Stimulated activated CD8-positive, alpha-beta memory T cell treated with anti-CD3 and anti-CD28 coated beads, Interleukin-2, amount 100 ng/mL, for 1 hour (primary cell): ENCODE measurements at places on chromosomes 12 and 14.

DNA sequence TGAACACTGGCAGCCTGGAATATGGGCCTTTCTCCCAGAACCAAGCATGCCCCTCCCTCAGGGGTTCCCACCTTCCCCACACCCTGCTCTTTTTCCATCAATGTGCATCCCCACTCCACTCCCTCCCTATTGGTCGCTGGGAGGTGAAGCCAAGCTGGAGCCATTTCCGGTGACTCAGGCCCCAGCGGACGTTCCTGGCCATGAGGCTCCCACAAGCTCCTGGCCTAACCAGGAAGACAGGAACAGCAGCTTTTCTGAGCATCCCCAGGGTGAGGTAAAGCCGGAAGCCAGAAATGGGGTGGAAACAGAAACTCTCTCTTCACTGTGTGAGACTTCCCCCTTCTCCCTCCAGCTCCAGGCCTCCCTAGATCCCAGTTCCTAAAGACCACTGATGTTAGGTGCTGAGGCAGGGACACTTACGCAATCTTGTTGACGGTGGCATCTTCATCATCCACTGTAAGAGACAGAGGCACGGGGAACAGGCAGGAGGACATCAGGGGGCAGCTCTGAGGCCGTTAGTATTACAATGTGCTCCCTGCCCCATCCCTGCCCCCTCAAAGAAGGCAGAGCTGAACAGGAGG is 5.1 kb downstream of the LMBR1L start:
- no peak for DNase-seq

DNA sequence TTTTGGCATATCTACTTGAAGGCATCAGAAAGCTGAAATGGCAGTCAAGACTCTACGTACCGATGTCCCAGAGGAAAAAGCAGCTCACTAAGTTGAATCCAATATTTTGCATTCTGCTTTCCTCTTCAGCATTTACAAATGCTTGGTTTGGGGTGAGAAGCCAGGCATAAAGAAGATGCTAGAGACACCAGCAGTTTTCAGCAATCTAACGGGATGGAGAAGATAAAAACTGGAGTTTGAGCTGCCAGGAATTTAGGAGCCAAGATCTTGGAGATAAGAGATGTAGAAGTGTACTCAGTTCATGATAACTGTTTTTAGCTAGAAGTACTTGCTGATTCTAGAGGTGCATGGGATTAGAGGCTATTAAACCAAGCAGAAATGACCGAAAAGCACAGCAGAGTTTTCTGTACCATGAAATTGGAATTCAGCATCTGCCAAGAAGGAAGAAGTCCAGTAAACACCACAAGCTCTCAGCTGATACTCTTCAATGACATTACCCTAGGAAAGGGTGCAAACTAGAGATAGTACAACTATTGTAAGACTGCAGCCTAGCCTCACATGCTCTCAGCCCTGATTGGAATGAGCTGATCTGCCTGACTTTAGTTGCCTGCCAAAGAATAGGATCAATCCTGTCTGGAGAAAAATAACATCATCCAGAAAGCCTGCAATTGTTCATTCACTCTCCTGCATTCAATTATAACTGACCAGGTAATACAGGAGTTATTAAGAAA is 7.4 kb upstream of the ALDH1L2 start:
- DNase-seq = no peak

GRCh38 chr14:83372271-83372670 is 1838.6 kb upstream of the SEL1L start:
- no peak for DNase-seq

DNA sequence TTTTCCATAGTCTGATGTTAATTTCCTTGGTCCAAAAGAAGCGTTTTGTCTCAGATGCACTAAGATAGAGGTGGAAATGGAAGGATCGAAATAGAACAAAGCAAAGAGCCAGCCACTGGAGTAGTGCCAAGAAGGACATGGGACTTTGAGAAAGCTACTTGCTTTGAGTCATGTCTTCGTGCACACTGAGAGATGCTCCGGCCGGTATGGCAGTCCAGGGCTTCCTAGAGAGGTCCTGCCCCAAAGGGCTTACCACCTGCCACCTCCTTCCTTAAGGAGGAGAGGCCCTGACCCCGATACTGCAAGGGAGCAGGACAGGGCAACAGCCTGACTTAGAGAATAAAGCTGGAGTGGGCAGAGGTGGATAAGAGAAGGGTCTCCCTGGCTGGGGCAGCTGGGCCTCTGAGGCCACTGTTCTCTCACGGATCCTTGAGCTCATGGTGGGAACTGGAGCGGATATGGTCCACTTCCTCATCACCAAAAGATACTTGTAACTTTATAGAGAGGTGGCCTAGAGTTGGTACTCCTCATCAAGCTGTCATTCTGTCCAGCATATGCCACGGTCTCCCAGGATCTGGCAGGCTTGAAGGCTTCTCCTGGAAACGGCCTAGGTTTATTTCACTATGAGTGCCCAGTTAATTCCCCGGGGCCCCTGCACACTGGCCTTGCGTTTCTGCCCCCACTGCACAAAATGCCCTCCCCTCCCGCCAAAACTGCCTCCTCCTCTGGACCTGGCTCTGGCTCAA is 57.4 kb downstream of the FOXN3 start:
- no peak for DNase-seq

DNA sequence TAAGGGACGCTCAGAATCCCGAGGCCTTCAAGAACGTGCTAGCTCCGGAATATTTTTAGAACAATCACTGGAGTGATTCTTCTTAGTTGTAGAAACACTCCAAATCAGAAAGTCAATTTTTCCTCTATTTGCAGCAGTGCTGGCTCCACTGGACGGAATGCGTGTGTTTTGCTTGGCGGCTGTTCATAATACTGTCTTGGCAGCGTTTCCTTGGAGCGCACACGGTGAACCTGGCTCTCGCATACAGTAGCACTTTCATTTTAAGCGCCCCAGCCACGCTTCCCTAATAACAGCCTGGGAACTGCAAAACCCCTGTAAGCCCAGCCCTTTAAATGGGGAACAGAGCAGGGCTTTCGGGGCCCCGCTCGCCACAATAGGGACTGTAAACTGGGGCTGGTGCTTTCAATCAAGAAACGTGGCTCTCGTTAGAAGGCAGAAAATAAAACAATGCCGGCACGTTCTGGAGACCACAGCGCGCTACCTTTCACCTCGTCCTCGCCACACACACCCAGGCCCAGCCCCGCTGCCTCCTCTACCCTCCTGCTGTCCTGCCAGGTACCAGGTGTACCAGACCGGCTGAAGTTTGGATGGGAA is 79.9 kb downstream of the BCL11B start:
- no peak for DNase-seq

GRCh38 chr12:19675361-19675760 is 236.1 kb downstream of the AEBP2 start:
- DNase-seq = no peak

DNA sequence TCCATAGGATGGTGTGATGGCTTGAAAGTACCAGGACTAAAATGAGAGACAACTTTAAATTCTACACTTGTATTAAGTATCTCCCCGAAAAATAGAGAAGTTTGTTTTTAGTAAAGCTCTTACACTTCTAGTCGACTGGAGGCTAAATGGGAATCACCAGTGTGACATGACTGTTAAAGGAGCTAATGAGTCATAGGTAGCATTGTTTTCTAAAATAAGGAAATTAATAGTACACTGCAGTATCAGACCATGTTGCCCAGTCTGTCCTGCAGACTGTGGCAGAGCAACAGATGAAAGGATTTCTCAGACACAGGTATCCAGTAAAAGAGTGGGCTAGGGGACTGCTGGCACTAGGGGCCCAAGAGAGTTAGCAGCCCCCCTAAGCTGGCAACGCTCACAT is 140.1 kb downstream of the TMEM117 start:
- no peak for DNase-seq

DNA sequence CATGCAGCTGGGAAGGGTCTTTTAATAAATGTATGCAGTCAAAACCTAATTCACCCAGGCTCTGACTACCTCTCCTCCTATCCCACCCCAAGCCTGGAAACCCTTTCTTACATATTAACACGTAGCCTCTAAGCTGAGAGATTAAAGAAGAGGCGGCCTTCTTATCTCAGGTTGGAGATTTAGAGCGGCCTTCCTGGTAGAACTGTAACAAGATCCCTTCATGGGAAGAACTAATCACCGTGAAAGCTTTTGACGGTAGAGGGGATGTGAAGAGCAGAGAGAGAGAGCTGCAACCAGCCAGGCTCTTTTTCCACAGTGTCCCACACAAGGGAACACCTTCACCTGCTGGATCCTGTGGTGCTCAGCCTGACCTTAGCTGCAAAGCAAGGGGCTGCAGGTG is 367.4 kb downstream of the MED13L start:
- DNase-seq = no peak

DNA sequence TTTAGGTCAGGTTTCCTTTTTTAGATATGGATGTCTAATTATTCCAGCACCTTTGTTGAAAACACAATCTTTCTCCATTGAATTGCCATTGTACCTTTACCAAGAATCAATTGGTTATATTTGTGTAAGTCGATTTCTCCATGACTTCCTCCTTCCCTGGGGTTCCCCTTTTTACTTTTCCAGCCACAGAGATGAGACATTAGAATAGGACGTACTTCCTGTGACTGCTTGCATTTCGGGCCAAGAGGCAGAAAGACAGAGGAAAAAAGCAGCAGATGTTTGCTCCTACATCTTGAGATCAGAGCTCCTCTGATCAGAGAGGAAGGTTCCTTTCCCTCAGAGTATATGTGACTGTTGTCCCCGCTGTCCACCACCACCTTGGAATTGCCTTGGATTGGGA is 453.7 kb upstream of the RGS6 start:
- DNase-seq = no peak

DNA sequence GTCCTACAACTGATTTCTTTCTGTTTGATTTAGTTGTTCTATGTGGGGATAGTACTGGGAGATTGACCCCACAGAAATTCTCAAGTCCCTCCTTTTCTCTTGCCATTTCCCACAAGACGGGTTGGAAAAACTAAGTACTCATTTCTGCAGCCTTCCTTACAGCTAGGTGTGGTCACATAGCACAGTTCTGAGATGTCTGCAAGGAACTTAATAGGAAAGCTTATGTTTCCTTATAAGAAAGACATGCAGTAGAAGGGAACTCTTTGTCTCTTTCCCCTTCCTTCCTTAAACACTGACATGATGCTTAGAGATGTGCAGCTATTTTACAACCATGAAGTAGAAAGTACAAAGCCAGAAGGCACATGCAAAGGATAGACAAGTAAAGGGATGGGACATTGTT is 113.7 kb downstream of the PTPRR start:
- DNase-seq = no peak

GRCh38 chr14:88749139-88749538 is 43.6 kb downstream of the EML5 start:
- no peak for DNase-seq

GRCh38 chr12:124422142-124422569 is 127.3 kb downstream of the RFLNA start:
- DNase-seq = no peak

DNA sequence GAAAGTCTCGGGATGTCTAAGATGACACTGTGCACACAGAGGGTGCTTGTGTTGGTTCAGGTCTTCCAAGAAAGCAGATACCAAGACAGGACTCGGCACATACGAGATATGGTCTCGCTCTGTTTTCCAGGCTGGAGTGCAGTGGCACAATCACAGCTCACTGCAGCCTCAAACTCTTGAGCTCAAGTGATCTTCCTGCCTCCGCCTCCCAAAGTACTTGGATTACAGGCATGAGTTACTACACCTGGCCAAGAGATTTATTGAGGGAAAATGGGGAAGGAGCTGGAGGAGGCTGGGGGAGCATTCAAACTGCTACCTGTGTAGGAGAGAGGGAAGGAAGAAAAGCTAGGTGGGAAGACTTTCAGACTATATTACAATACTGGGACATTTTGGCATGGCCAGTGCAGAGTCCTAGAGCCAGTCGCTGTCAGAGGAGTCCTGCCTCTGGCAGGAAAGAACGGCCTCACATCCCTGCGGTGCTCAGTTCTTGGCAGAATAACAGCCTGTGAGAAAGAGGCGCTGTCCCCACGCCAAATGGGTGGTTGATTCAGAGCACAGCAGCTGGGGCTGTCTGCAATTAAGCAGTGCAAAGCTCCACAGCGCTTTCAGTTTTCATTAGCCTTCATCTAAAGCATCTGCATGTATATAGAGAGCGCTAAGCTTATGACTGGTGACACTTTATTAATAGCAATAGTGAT is 18.3 kb downstream of the SLC17A8 start:
- DNase-seq = no peak

DNA sequence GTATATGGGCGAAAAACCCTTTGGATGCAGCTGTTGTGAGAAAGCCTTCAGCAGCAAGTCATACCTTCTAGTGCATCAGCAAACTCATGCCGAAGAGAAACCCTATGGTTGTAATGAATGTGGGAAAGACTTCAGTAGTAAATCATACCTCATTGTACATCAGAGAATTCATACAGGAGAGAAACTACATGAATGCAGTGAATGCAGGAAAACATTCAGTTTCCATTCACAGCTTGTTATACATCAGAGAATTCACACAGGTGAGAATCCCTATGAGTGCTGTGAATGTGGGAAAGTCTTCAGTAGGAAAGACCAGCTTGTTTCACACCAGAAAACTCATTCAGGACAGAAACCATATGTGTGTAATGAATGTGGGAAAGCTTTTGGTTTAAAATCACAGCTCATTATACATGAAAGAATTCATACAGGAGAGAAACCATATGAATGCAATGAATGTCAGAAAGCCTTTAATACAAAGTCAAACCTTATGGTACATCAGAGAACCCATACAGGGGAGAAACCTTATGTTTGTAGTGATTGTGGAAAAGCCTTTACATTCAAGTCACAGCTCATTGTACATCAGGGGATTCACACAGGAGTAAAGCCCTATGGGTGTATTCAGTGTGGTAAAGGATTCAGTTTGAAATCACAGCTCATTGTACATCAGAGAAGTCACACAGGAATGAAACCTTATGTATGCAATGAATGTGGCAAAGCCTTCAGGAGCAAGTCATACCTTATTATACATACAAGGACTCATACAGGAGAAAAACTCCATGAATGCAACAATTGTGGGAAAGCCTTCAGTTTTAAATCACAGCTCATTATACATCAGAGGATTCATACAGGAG is 21.4 kb downstream of the ZNF268 start:
- no peak for DNase-seq

DNA sequence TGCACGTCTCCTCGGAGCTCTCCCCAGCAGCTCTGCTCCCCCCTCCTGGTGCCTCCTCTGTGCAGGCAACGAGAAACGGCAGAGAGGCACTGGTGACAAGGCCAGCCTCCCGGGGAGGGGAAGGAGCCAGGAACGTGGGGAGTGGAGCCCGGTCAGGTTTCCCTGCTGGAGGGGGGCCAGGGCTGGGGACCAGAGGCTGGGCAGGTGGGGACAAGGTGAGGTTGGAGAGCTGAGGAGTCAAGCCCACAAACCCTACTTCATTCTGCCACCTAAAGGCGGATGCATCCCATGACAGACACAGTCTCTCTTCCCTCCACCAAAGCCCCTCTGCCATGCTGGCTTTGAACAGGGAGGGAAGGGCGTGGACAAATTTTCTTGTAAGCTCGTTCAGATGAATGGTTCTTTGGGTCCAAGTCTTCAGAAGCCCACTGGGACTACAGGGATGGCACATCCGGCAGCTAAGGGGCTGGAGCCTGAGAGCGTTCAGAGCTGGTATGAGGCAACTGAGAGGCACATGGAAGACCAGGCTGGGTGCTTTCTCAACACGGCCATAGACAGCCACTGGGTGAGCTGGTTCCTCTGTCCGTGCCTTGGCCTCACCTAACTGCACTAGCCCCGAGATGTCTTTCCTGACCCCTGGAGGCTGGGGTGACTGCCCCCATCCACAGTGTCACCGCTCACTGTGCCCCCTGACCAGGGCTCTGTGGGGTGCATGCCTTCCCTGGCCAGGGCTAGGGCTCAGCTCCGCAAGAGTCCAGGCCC is 105.9 kb downstream of the RBM19 start:
- DNase-seq = no peak
